K562 (cell line): ENCODE measurements at places on chromosomes 16 and 17. TPM values are rescaled to one million over a fixed set of nuclear protein-coding genes. Genes with fewer than 3 reads are reported as not detected.

- H3K4me3 ChIP-seq: no peak overlapping the region
- H3K4me1 ChIP-seq: peaks cover 19% of the 10 kb centered on the region; the same call in 2 of the 3 replicates
- H3K27ac ChIP-seq: no peak overlapping the region
- DNase-seq: peak; percentile 54
- H3K27me3 ChIP-seq: no peaks in the 10 kb centered on the region; the same call in 2 of the 3 replicates
- no peaks in the 10 kb centered on the region for H3K36me3 ChIP-seq
These were observed 396.4 kb upstream of the CCL2 start for GRCh38 chr17:33858682-33859081.

Gene CLEC3A
- total RNA-seq: not detected in 2 replicates

GRCh38 chr16:77549876-77550275 is 115.0 kb upstream of the ADAMTS18 start:
- no peaks in the 10 kb centered on the region for H3K36me3 ChIP-seq
- H3K27ac ChIP-seq: no peak overlapping the region

Gene NEUROD2
- not detected in 2 replicates for total RNA-seq

GRCh38 chr17:79438546-79439334 is 172.1 kb downstream of the RBFOX3 start:
- H3K27me3 ChIP-seq: peaks cover 7% of the 10 kb centered on the region; the same call in 2 of the 3 replicates
- no peaks in the 10 kb centered on the region for H3K36me3 ChIP-seq
- no peak for DNase-seq
- no peak overlapping the region for H3K4me3 ChIP-seq
- H3K4me1 ChIP-seq: no peaks in the 10 kb centered on the region
- H3K27ac ChIP-seq: no peak overlapping the region

Gene DNAAF8
- not detected in 2 replicates for total RNA-seq
